ENCODE measurements at places on chromosomes 11 and 22. TPM values are rescaled to one million over a fixed set of nuclear protein-coding genes. Genes with fewer than 3 reads are reported as not detected.

DNA sequence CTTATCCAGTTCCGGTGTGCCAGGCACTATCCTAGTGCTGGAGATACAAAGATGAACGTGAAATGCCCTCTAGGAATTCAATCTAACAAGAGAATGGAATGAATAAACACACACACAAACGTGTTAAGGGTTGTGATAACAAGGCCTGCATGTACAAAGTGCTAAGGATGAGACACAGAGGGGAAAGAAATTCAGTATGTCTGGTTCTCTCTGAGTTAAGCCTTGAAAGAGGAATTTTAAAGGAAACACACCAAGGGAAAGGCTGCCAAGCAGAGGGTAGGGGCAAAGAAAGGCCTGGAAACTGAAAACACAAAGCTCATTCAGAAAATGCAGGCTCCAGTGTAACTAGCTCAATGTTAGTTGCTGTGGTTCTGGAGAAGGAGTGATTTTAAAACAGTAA, 4.2 kb downstream of the CHKA start:
- H3K4me1 ChIP-seq, result peaks cover 47% of the 10 kb centered on the region
- H3K4me3 ChIP-seq, result peak overlapping the region; percentile 39
- peaks cover 17% of the 10 kb centered on the region for H3K36me3 ChIP-seq

TEAD1 gene
- 79.9 TPM for total RNA-seq

RIC3 gene
- total RNA-seq, result 15.7 TPM

IFITM1 gene
- 544 TPM for total RNA-seq

PATE4 gene
- total RNA-seq, result not detected

DNA sequence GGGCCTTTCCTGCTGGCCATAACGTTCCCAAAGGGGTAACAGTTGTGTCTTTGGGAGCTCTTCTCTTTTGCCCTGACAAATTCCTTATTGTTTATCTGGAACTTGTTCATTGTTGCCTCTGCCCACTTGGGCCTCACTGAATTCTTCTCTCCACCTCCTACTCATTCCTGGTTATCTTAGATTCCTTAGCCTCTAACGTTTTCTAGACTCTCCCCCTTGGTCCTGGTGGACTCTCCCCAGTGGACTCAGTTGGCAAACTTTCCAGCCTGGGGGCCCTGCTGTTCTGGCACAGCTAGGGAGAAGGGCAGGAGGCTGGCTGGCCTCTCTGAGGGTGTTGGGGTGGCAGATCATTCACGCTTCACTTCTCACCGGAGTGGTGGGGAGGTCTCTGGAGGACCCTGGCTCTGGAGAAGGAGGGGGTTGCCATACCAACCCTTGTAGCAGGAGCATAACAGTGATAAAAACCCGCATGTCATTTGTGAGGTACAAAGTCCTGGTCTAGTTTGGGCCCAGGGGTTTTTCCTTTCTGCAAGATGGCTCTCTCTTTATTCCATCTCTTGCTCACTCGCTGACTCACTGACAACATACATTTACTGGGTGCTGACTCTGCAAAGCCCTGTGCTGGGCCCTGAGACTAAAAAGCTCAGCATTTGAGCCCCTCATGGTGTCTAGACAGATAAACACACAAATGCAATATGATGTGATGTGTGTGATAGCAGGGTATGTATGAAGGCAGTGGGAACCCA, 39.7 kb downstream of the YWHAH start:
- H3K27me3 ChIP-seq, result no peaks in the 10 kb centered on the region
- H3K27ac ChIP-seq, result no peak overlapping the region
- no peak overlapping the region for H3K4me3 ChIP-seq
- no peaks in the 10 kb centered on the region for H3K36me3 ChIP-seq
- no peak for DNase-seq

PIK3IP1 gene
- 1.6 TPM for total RNA-seq

GRCh38 chr11:108802492-108802891, 137.6 kb downstream of the DDX10 start:
- no peak for DNase-seq
- no peak overlapping the region for H3K4me3 ChIP-seq
- no peak overlapping the region for H3K27ac ChIP-seq
- peaks cover 8% of the 10 kb centered on the region for H3K4me1 ChIP-seq
- 0 out of 2 replicates have a peak, but pooled peaks cover 5% of the 10 kb centered on the region for H3K36me3 ChIP-seq

DNA sequence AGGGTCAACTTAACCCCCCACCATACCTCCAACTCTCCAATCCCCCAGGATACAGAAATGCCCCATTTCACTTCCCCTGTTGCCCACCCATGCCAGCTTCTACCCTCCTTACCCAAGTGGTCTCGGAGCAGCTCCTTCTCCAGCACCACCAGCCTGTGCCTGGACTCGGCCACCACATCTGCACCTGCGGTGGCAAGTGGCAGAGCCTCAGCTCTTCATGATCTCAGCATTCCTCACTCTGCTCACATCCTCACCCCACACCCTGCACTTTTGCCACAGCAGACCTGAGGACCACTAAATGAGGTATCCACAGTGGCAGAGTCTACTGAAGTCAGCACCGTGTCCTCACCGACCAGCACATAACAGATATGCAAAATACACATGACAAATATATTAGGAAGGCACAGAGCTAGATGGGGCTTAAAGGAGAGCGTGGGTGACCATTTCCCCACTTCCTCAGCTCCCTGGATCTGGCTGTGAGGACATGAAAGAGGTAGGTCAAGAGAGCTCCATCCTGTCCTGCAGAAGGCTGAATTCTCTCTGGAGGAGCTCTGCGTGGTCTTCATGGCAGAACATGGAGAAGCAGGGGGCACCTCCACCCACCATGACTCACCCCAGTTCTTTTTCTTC, 9.7 kb downstream of the NHERF4 start:
- H3K27ac ChIP-seq, result no peak overlapping the region
- peaks cover 28% of the 10 kb centered on the region for H3K4me1 ChIP-seq
- H3K4me3 ChIP-seq, result peak overlapping the region; percentile 57
- no peaks in the 10 kb centered on the region for H3K27me3 ChIP-seq
- DNase-seq, result no peak

DNA sequence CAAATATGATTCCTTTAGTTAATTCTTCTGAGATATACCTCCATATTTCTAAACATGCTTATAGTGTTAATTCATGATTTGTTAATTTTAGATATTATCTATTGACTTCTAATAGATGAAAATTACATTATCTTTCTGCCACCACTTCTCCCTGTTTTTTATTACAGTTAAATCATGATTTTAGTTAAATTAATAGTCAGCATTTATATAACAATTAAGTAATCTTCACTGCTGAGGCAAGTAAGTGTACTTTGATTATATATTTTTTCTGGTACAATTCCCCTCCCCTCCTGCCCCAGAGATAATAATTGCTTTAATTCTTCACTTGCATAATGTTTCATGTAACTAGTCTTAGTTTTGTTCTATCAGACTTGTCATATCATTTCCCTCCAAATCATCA, 5.8 kb downstream of the IL17RA start:
- no peak overlapping the region for H3K27ac ChIP-seq
- H3K36me3 ChIP-seq, result no peaks in the 10 kb centered on the region
- no peak overlapping the region for H3K4me3 ChIP-seq
- H3K27me3 ChIP-seq, result peaks cover 17% of the 10 kb centered on the region
- no peak for DNase-seq

DNA sequence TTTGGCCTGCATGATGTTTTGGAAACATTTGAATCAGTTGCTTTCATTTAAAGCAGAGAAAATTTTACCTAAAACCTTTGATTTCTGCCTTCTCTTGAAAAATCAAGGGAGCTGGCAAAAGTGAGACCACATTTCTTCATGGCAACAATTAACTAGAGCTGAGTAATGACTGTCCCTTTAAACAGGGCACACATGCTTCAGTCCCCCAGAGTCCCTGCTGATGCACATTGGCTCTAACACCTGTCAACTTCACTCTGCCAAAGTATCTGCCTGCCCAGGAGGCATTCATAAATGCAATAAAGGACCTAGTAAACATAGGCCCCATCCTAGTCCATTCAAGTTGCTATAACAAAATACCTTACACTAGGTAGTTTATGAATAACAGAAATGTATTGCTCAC, 87.1 kb upstream of the LDLRAD3 start:
- no peak overlapping the region for H3K4me3 ChIP-seq
- DNase-seq, result no peak
- no peak overlapping the region for H3K27ac ChIP-seq
- H3K36me3 ChIP-seq, result no peaks in the 10 kb centered on the region

DNA sequence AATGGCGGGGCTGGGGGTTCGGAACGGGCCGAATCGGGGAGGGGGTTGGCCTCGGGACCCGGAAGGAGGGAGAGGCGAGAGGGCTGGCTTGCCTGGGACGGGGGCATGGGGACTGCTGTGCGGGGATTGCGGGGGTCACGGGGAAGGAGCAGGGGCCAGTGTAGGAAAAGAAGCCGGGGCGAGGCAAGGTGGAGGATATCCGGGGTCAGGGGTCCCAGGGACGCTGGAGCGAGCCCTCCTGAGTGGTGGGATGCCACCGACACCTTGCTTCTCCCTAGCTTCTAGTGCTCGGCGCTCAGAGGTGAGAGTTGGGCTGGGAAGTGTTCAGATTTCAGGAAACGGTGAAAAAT, 426 bp upstream of the GDPD5 start:
- H3K4me1 ChIP-seq, result peaks cover 14% of the 10 kb centered on the region
- H3K36me3 ChIP-seq, result no peaks in the 10 kb centered on the region
- H3K27ac ChIP-seq, result no peak overlapping the region
- DNase-seq, result no peak

- no peak overlapping the region for H3K4me3 ChIP-seq
- no peaks in the 10 kb centered on the region for H3K36me3 ChIP-seq
- H3K27me3 ChIP-seq, result peaks cover 6% of the 10 kb centered on the region
- peaks cover 6% of the 10 kb centered on the region for H3K4me1 ChIP-seq
- DNase-seq, result no peak
- no peak overlapping the region for H3K27ac ChIP-seq
These were observed 628.7 kb downstream of the NTM start for GRCh38 chr11:131999084-131999483.

- H3K4me1 ChIP-seq, result no peaks in the 10 kb centered on the region
- no peaks in the 10 kb centered on the region for H3K36me3 ChIP-seq
- no peak for DNase-seq
- no peak overlapping the region for H3K4me3 ChIP-seq
These were observed 13.5 kb downstream of the MYEOV start for GRCh38 chr11:69307421-69307820.

- H3K36me3 ChIP-seq, result peaks cover 15% of the 10 kb centered on the region
- H3K4me3 ChIP-seq, result peak overlapping the region; percentile 83
- H3K27ac ChIP-seq, result no peak overlapping the region
- no peaks in the 10 kb centered on the region for H3K27me3 ChIP-seq
These were observed 349 bp downstream of the TSSC4 start for GRCh38 chr11:2400762-2401435.

DNA sequence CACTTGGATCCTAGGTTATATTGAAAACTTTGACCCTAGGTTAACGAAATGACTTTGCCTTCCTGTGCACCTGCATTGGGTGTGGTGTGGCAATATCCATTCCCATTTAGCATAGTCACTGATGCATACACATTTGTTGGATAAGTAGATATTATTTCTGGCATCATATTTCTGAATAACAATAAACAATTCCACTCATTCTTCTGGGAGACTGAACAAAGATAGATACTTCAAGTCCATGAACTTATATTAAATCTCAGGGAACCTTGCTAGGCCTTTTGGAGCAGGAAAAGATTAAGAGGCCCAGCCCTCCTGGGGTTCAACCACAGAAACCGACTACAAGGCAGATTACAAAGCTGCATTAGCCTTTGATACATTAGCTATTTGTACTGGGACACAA, 118.9 kb downstream of the MSANTD4 start:
- no peak for DNase-seq
- no peak overlapping the region for H3K27ac ChIP-seq
- no peaks in the 10 kb centered on the region for H3K27me3 ChIP-seq

- H3K27me3 ChIP-seq, result no peaks in the 10 kb centered on the region
- H3K27ac ChIP-seq, result no peak overlapping the region
- H3K4me3 ChIP-seq, result no peak overlapping the region
- no peaks in the 10 kb centered on the region for H3K36me3 ChIP-seq
- peaks cover 6% of the 10 kb centered on the region for H3K4me1 ChIP-seq
These were observed 280.3 kb downstream of the RAB38 start for GRCh38 chr11:87894961-87895360.

GRCh38 chr11:82906236-82906635, 4.7 kb downstream of the DDIAS start:
- peaks cover 47% of the 10 kb centered on the region for H3K4me1 ChIP-seq
- H3K27me3 ChIP-seq, result no peaks in the 10 kb centered on the region

DNA sequence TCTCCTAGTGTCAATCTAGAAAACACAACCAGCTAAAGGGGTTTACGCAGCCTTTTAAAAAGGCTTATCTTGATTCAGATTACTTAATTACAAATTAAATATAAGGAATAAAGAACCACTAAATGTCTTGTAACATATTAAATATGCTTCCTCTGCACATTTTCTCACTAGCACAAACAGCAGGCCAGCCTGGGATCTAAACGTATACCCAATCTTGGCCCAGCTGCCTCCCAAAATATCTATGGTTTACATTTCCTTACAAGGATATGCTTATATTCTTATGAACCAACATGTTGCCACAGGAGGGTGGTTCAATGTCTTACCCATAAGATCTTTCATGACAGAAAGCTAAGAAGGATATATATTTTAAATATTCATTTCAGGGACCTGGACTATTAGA, 7.7 kb downstream of the LGR4 start:
- H3K27ac ChIP-seq, result peak overlapping the region; percentile 89
- no peak for DNase-seq
- peaks cover 8% of the 10 kb centered on the region for H3K36me3 ChIP-seq
- H3K4me3 ChIP-seq, result no peak overlapping the region
- no peaks in the 10 kb centered on the region for H3K27me3 ChIP-seq

C2CD2L gene
- total RNA-seq, result 6.4 TPM

- no peak for DNase-seq
- peaks cover 16% of the 10 kb centered on the region for H3K36me3 ChIP-seq
- H3K4me1 ChIP-seq, result peaks cover 16% of the 10 kb centered on the region
- no peak overlapping the region for H3K4me3 ChIP-seq
- H3K27ac ChIP-seq, result no peak overlapping the region
These were observed 8.1 kb upstream of the MOB2 start for GRCh38 chr11:1494650-1495049.

DNA sequence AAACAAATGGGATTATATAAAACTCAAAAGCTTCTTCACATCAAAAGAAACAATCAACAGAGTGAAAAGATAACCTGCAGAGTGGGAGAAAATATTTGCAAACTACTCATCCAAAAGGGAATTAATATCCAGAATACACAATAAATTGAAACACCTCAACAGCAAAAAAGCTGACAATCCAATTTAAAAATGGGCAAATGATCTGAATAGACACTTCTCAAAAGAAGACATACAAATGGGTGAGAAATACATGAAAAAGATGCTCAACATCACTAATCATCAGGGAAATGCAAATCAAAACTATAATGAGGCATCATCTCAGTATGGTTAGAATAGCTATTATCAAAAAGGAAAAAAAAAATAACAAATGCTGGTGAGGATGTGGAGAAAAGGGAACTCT, 13.5 kb downstream of the EXPH5 start:
- no peak for DNase-seq
- H3K27me3 ChIP-seq, result no peaks in the 10 kb centered on the region
- peaks cover 12% of the 10 kb centered on the region for H3K4me1 ChIP-seq
- H3K27ac ChIP-seq, result no peak overlapping the region
- H3K36me3 ChIP-seq, result no peaks in the 10 kb centered on the region
- H3K4me3 ChIP-seq, result no peak overlapping the region

GRCh38 chr22:34903416-34903815, 162.5 kb upstream of the ISX start:
- no peak overlapping the region for H3K27ac ChIP-seq
- peaks cover 4% of the 10 kb centered on the region for H3K36me3 ChIP-seq
- H3K4me1 ChIP-seq, result no peaks in the 10 kb centered on the region
- H3K27me3 ChIP-seq, result no peaks in the 10 kb centered on the region
- no peak overlapping the region for H3K4me3 ChIP-seq

TIGD3 gene
- total RNA-seq, result 1.9 TPM

- H3K4me1 ChIP-seq, result no peaks in the 10 kb centered on the region
- H3K4me3 ChIP-seq, result no peak overlapping the region
These were observed 175.4 kb downstream of the CWF19L2 start for GRCh38 chr11:107282195-107282594.

- H3K27ac ChIP-seq, result no peak within 1 kb of the TSS
- no peaks in the 10 kb centered on the region for H3K36me3 ChIP-seq
- peaks cover 2% of the 10 kb centered on the region for H3K27me3 ChIP-seq
- no peak for DNase-seq
- H3K4me1 ChIP-seq, result no peaks in the 10 kb centered on the region
- H3K4me3 ChIP-seq, result no peak within 1 kb of the TSS
These were observed at the start of gene OR2AG2 for GRCh38 chr11:6771926-6772893. Gene OR2AG2, minus strand, starts transcription at chr11:6771976. Its CDS starts 3,019 bp downstream, at chr11:6768957.

Data from WTC11 (cell line).